Activated CD4-positive, alpha-beta T cell treated with anti-CD3 and anti-CD28 coated beads, Interleukin-2, amount 10 ng/mL, durations not matched to agents 7 days and 5 days (primary cell): ENCODE measurements at places on chromosomes 1 and 21. TPM values are rescaled to one million over a fixed set of nuclear protein-coding genes. Genes with fewer than 3 reads are reported as not detected.

- no peak for DNase-seq
Observed at GRCh38 chr1:114215436-114215835, 61.8 kb upstream of the SYT6 start.

DNA sequence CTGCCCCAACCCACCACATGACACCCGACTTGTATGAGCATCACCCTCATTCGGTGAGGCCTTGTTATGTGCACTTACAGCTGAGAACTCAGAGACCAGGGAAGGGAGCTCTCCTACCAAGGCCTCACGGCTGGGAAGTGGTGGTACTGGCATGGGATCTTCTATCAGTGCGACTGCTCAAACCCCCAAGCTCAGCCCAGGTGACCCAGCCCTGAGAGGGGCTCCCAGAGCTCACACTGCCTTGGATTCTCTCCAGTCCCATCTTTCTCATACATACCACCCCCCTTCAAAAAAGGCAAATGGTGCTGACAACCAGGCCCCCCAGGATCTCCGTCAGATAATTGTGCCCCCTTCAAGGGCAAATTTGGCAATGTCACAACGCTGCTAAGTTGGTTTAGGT, 777 bp upstream of the PLA2G2F start:
- no peak for DNase-seq

DNA sequence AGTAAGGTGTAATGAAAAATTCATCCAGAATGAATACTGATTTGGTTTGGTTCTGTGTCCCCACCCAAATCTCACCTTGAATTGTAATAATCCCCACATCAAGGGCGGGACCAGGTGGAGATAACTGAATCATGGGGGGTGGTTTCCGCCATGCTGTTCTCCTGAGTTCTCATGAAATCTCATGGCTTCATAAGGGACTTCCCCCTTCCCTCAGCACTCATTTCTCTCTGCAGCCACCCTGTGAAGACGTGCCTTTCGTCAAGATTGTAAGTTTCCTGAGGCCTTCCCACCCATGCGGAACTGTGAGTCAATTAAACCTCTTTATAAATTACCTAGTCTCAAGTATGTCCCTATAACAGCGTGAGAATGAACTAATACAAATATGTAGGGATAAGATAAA, 5.5 kb upstream of the SYNJ1 start:
- DNase-seq, result no peak

DNA sequence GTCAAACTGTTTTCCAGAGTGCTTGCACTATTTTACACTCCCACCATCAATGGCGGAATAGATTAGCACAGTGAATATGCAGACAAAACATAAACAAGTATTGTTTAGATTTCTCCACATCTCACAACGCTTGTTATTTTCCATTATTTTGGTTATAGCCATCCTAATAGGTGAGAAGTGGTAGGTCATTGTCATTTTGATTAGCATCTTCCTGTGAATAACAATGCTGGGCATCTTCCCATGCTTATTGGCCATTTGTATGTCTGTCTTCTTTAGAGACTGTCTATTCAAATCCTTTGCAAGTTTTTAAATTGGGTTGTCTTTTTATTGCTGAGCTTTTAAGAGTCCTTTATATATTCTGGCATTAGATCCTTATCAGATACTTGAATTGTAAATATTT, 54.7 kb downstream of the LRRC71 start:
- no peak for DNase-seq

- DNase-seq, result no peak
Observed at GRCh38 chr1:229221106-229222019, 49.5 kb upstream of the RAB4A start.

DNA sequence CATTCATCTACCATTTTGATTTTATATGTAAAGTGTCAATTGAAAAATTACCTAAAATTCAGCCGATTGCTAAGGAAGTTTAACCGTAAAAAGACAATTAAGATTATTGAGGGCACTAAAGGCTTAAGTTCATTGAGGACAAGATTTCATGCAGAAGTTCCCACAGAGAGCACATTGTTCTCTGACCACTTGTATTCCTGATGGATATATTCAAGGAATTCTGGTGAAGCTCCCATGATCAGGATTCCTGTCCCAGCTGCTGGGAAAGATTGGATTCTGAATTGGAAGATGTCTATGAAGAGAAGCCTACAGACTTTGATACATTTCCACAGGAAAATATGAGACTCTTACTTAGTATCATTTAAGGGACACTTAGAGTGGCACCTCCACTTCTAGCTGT, 209.2 kb upstream of the KCTD3 start:
- DNase-seq, result no peak

DNA sequence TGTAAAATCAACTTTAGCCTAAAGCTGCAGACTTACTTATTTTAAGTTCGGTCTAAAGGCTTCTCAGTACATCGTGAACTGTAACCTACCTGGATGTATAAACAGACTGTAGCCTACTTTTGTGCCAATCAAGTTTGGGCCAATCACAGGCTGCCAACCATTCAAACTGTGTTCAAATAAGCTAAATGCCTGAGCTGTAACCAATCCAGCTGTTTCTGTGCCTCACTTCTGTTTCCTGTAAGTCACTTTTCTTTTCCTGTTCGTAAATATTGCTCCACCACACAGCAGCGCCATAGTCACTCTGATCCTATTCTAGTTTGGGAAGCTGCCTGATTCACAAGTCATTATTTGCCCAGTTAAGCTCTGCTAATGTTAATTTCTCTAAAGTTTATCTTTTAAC, 37.5 kb upstream of the SLAMF9 start:
- DNase-seq, result peak; percentile 13

- DNase-seq, result no peak
Observed at GRCh38 chr21:39581414-39581813, 31.3 kb upstream of the B3GALT5 start.

DNA sequence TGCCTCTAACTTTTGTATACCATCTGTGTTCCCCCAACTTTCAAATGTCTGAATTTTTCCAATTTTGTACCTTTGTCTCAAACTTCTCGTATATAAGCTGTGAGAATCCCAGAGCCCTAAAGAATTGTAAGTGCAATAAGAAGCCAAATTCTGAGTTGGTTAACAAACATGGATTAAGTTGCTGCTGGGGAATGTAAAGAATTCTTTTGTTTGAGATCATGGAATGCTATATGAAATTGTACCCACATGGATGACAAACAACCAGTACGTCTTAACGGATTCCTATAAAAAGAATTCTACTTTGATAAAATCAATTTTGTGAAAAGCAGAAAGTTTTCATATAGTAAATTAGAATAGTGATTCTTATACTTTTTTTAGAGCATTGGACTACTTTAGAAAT, 72.4 kb upstream of the CYP2J2 start:
- no peak for DNase-seq

- no peak for DNase-seq
Observed at GRCh38 chr1:54274448-54274847, 74.5 kb downstream of the MRPL37 start.

GRCh38 chr1:89087241-89087640, 22.2 kb upstream of the GBP1 start:
- DNase-seq, result no peak

CD84 gene
- 14.7 TPM for total RNA-seq

TFAP2E gene
- total RNA-seq, result 0.65 TPM

CHAF1B gene
- 25.3 TPM for total RNA-seq

AUNIP gene
- total RNA-seq, result 8.1 TPM

SLC25A33 gene
- 3.5 TPM for total RNA-seq

GJA8 gene
- total RNA-seq, result not detected

ATF3 gene
- total RNA-seq, result 13.0 TPM
